ENCODE measurements at places on chromosomes 5 and 9.

DNA sequence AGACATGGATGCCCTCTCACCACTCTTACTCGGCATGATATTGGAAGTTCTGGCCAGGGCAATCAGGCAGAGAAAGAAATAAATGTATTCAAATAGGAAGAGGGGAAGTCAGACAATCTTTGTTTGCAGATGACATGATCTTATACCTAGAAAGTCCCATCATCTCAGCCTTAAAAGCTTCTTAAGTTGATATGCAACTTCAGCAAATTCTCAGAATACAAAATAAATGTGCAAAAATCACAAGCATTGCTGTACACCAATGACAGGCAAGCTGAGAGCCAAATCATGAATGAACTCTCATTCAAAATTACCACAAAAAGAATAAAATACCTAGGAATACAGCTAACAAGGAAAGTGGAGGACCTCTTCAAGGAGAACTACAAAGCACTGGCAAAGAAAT lies 2190.4 kb downstream of the MAT2B start:
- no peak for DNase-seq

- no peak for DNase-seq
Observed at GRCh38 chr9:115058175-115058574, 59.8 kb downstream of the TNC start.

DNA sequence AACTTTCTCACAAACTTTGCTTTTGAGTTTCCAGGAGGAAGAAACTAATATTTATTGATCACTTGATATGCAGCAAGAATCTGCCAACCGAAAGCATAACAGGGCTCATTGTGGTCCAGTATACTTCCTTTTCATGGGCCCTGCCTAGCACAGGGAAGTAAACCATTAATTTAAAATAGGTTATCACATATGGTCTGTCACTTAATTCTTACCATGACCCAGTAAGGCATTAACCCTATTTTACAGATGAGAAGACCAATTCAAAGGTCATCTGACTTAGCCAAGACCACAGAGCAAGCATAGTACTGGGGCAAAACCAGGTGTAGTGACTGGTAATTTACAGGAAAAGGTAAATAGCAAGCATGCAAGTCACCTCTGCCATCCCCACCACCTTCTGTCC lies 336.9 kb upstream of the DMAC1 start:
- no peak for DNase-seq

- no peak for DNase-seq
Observed at GRCh38 chr5:69512740-69513260, 20.2 kb downstream of the OCLN start.

- no peak for DNase-seq
Observed at GRCh38 chr5:59547731-59548130, 345.8 kb downstream of the PDE4D start.

DNA sequence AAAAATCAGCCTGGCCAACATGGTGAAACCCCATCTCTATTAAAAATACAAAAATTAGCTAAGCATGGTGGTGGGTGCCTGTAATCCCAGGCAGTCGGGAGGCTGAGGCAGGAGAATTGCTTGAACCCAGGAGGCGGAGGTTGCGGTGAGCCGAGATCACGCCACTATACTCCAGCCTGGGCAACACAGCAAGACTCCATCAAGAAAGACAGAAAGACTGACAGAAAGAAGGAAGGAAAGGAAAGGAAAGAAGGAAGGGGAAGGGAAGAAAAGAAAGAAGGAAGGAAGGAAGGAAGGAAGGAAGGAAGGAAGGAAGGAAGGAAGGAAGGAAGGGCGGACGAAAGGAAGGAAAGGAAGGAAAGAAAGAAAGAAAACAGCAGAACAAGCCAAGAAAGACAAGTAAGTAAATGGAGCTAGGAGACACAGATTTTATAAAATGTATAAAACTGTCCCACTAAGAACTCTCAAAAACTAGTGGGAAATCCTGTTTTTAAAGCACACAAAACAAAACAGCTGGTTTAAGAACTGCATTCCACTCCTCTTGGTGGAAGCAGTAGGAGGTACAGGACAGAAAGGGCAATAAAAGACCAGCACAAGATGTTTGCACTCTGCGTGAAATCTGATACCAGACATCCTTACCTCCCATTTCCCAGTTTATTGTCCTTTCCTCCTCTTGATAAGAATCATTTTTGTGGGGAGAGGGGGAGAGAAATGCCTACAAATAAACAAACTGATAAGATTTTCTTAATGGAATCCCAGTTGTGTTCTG lies 46.7 kb downstream of the MYO10 start:
- DNase-seq = peak; percentile 41

All from GM23338 (cell line).